Bronchus fibroblast of lung (primary cell): ENCODE measurements at places on chromosomes 13 and 19. TPM values are rescaled to one million over a fixed set of nuclear protein-coding genes. Genes with fewer than 3 reads are reported as not detected.

The CYP4F8 gene
- not detected in 2 replicates for total RNA-seq

The DAND5 gene
- total RNA-seq, result not detected in 2 replicates

The DPF1 gene
- total RNA-seq, result 3.5 and 3.6 TPM in 2 replicates

The CLEC4M gene
- not detected in 2 replicates for total RNA-seq

The ACER1 gene
- 0.15 TPM in 1 of 2 replicates, not detected in the other for total RNA-seq

The CGB7 gene
- 0.30 and 0.34 TPM in 2 replicates for total RNA-seq

The DPRX gene
- total RNA-seq, result not detected in 2 replicates

The GZMM gene
- total RNA-seq, result 0.30 TPM in 1 of 2 replicates, not detected in the other

The CEACAM8 gene
- total RNA-seq, result not detected in 2 replicates

The VSTM2B gene
- not detected in 2 replicates for total RNA-seq

The ZNF600 gene
- total RNA-seq, result 1.5 and 1.6 TPM in 2 replicates

The CBARP gene
- 1.8 and 2.9 TPM in 2 replicates for total RNA-seq

The PNMA8B gene
- 0.67 and 0.74 TPM in 2 replicates for total RNA-seq

The TPTE2 gene
- not detected in 2 replicates for total RNA-seq

The PSG4 gene
- total RNA-seq, result not detected in 2 replicates

The C19orf38 gene
- total RNA-seq, result 0.15 and 0.17 TPM in 2 replicates
